ENCODE measurements at places on chromosomes 1 and 21.

GRCh38 chr1:84959294-84959693, 37.6 kb downstream of the MCOLN2 start:
- DNase-seq, result no peak

DNA sequence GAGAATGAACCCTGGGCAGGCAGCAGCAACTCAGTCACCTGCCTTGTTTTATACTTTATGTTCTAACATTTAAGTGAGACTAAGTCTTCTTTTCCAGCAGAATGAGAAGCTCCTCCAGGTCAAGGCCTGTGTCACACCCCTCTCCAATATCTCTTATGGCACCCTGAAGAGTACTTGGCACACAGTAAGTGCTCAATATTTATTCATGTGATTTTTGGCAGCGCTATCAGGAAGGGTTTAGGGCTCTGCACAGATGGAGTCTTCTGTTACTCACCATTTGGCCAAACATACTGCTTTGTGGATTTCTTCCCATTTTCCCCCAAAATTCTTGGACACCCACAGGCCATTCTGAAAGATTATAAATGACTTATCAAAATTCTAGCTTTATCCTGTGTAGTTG, 43.8 kb upstream of the MYBPHL start:
- DNase-seq, result no peak

DNA sequence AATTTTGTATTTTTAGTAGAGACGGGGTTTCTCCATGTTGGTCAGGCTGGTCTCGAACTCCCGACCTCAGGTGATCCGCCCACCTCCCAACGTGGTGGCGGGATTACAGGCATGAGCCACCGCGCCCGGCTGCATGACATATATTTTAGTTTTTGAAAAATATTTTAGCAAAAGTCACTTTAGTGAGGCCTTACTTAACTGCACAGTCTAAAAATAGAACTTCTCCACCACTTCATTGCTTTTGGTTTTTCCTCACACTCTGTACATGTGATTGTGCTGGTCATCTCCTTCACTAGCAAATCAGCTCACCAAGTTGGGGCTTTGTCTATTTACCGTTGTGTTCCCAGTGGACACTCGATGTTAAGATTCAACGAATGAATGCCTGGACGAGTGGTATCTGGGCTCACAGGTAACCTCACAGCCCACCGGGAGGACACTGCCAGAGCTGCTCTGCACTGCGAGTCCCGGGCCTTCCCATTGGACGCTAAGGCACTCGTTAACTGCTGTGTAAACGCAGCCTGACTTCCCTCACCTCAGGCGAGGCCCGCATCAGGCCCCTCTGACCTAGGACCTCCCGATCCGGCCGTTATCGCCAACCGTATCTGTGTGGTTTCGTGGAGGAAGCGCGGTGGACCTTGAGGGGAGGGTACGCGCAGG, 14.0 kb upstream of the ZNF692 start:
- DNase-seq, result peak; percentile 86

- DNase-seq, result no peak
Measured at GRCh38 chr1:31273619-31274018, 23.0 kb downstream of the SNRNP40 start.

DNA sequence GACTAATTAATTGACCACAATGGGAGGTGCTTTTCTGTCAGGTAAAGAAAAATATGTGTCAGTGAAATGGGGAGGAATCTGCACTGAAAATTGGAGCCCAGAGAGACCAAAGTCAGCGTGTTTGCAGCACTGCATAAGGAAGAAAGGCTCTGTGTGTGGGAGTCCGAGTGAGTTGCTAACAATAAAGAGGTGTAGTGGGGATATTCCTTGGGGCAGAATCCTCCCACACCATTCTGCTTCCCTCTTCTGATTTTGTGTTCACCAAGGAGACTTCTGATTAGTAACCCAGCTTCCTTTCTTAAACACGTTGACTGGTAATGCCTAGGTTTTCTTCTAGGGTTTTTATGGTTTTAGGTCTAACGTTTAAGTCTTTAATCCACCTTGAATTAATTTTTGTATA, 240.5 kb downstream of the RPS6KC1 start:
- DNase-seq, result no peak

DNA sequence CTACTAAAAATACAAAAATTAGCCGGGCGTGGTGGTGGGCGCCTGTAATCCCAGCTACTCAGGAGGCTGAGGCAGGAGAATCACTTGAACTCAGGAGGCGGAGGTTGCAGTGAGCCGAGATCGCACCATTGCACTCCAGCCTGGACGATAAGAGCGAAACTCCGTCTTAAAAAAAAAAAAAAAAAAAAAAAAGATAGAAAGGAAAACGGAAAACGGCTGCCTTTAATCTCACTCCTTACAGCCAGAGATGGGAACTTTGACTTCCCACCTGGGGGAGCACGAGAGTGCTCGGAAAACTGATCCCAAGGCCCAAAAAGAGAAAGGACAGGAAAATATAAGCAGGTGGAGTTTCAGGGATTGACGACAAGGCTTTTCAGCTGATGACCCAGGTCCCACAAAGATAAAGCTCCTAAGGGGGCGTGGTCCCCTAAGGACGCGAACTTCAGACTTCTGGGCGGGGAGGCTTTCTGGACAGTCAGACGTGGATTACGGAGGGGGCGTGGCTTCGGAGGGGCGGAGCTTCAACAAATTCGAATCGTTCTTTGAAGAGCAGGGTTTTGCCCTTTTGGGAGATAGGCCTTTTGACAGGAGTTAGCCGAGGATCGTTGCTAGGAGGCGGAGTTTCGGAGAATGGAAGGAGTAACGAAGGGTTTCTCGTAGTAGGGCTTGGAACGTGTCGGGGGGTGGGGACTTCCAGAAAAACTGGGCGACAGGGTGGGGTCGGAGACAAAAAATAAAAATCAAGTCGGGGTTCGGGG, 958 bp upstream of the CKS1B start:
- DNase-seq, result peak; percentile 97

DNA sequence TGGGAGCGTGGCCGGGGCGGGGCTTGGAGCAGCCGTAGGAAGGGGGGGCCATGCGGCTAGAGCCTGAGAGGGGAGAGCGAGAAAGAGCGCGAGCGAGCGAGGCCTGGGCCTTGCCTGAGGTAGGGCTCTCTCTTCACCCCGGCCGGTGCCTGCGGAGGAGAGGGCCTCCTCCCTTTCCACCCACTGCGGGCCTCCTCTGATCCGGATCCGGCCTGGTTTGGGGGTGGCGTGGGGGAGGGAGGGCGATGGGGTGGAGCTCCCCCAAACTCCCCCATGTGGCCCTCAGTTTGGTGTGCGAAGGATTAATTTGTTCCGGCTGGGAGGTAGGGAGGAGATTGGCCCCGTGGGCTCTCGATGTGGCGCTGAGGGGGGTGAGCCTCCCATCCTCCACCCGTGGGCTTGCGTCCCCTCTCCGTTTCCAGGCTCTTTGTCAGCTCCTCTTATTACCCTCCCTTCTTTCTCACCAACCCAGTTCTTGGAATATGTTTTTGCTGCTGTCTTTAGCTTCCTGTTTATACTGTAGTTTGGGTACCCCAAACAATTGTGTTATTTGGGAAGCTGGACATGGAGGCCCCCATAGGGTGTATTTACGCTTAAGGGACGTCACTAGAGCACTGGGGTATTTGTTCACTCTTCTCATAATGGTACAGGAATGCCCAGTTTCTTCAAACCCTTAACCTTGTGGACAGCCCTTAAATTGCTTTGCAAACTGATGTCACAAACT, 685 bp downstream of the UBAP2L start:
- peak; percentile 75 for DNase-seq

DNA sequence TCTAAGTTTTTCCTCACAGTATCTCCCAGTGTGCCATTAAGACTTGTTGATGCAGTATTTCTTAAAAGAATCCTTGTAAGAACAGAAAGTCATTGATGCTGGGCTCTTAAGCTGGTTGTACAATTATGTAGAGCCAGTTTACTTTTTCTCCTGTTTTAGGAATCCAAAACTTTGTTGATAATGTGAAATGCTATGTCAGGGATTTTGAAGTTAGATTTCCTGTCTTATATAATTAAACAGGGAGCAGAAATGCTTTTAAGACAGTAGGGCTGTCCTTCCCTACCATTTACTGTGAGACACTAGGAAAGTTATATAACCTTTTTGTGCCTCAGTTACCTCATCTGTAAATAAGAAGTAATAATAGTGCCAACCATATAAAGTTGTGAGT, 26.0 kb downstream of the CCDC18 start:
- DNase-seq, result no peak

DNA sequence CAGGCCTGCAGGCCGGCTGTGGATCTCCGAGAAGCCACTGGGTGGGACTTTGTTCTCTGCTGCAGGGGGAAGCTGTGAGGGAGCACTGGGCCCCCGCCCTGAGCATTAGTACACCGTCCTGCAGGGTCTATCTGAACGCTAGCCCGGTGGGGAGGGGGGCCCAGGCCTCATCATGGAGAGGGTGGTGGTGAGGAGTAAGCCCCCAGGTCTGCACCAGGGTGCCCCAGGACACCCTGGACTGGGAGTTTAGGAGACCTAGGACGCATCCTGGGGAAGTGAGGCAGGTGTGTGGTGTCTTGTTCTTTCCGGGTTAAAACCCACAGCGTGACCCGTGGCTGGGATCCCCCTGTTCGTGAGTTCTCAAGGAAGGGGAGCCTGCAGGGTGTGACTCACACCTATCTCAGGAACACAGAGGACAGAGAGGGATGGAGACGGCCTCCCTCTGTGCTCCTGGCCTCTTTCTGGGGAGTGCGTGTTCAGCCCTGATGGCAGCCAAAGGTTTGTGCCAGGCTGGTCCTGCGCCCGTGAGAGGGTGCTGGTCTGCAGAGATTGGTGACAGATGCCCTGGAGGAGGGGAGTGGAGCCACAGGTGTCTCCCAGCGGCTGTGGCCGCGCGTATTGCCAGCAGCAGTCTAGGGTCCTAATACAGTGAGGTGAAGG, 44.8 kb downstream of the AGPAT3 start:
- no peak for DNase-seq

- no peak for DNase-seq
Measured at GRCh38 chr1:188237573-188238348, 1409.0 kb downstream of the PLA2G4A start.

DNA sequence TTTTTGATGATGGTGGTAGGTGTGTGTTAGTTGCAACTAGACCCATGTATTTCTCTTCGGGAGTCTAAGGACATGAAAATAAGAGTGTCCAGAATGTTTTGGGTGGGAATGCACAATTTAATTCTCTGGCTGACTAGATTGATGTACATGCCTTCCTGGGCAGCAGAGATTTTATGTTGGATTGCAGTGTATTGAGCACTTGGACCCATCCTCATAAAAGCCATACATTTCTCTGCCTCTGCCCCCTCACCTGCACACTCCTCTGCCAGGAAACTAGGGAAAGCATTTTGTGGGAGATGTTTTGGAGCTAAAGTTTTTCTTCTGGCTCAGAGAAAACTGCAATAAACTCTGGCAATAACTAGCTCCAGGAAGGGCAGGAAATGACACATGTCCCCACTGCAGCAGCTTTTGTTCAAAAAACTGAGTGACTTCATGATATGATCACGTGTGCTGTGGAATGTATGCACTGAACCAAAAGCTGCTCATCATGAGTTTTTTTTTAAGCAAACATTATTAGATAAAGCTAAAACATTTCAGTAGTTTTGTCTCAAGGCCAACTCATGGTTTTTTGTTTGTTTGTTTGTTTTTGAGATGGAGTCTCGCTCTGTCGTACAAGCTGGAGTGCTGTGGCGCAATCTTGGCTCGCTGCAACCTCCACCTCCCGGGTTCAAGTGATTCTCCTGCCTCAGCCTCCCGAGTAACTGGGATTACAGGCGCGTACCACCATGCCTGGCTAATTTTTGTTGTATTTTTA, 17.6 kb downstream of the RIT1 start:
- no peak for DNase-seq

GRCh38 chr1:5975133-5975880, 16.9 kb downstream of the NPHP4 start:
- peak; percentile 67 for DNase-seq

- no peak for DNase-seq
Measured at GRCh38 chr1:89280766-89281165, 8.1 kb upstream of the GBP5 start.

DNA sequence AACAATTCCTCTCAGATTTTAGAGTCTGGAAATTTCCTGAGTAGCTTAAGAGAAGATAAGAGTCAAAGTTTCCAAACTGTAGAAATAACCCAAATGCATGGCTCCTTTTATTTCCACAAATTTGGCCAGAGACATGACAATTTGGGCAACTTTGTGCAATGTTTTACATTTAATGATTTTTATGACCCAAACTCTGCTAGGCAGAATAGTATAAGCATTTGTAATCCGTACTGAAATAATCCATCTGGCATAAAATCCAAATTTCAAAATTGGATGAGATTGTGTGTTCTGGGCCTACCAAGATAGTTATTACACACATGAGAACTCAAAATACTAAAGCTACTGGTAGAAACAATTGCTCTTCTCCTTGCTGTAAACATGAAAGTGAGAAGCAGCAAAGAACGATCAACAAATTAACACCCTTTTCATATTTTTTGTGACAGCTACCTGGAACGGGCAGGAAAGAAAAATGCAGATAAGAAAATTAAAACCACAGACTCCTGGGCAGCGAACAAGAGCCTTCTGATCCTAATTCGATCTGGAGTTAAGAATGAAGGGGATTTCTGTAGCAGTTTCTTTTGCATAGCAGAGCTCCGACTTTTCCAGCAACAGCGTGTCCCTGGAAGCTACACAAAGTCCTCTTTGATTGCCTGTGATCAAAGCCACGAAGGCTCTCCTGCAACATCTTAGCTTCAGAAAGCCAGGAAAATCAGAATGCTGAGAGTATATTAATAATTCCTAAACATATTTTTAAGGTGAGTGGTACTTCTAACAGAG, 191.2 kb downstream of the GRIK1 start:
- DNase-seq, result no peak
